Amygdala (tissue), 56 donors: ENCODE measurements at places on chromosomes 5 and 9.

- DNase-seq = no peak
Observed at GRCh38 chr5:165188556-165189175, 1683.2 kb downstream of the MAT2B start.

- no peak for DNase-seq
Observed at GRCh38 chr5:2001300-2001699, 118.6 kb upstream of the IRX4 start.

GRCh38 chr9:85427772-85428171, 314.0 kb downstream of the AGTPBP1 start:
- no peak for DNase-seq

DNA sequence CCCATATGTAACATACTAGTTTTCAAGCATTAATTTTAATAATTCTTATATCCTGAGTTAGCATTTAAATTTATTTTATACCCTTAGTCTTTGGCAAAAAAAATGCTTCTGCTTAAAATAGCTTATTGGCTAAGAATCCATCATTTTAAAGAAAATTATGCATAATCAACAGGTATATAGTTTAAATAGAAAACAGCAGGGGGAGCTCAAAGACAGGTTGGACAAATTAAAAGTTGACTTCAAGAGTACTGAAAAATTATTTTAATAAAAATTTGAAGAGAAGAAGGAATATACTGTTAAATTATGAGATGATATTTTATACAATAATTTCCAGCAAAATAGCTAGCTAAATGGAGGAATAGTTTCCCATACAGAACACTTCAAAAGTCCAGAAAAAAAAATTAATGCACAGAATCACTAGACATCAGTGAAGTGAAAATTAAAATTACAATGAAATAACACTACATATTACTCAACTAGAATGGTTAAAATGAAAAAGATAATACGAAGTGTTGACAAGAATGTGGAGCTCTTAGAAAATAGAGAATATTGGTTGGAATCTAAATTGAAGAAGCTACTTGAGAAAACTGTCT, 387.1 kb downstream of the PDE4D start:
- DNase-seq = no peak

DNA sequence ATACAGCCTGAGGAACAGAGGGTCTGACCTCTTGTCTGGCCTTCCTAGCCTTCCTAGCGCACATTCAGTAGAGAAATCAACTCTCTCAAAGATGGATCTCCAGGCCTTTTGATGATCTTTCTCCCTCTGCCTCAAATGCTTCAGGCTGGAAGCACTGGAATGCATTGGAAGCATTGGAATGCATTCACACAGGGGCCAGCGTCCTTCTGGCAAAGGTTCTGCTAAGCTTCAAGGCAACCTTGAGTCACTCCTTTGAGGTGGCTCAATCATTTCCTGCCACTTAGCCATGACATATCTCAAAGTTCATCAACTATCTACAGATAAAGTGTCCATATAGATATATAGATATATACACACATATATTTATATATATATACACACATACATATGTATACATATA, 42.9 kb downstream of the OR2K2 start:
- no peak for DNase-seq

DNA sequence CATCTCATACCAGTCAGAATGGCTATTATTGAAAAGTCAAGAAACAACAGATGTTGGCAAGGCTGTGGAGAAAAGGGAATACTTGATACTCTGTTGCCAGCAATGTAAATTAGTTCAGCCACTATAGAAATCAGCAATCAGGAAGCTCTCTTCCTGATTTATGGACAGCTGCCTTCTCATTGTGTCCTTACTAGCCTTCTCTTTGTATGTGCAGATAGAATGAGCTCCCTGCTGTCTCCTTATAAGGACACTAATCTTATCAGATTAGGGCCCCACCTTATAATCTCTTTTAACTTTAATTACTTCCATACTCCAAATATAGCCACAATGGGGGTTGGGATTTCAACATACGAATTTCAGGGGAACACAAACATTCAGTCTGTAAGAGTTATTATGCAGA, 38.0 kb downstream of the KCNV2 start:
- no peak for DNase-seq

DNA sequence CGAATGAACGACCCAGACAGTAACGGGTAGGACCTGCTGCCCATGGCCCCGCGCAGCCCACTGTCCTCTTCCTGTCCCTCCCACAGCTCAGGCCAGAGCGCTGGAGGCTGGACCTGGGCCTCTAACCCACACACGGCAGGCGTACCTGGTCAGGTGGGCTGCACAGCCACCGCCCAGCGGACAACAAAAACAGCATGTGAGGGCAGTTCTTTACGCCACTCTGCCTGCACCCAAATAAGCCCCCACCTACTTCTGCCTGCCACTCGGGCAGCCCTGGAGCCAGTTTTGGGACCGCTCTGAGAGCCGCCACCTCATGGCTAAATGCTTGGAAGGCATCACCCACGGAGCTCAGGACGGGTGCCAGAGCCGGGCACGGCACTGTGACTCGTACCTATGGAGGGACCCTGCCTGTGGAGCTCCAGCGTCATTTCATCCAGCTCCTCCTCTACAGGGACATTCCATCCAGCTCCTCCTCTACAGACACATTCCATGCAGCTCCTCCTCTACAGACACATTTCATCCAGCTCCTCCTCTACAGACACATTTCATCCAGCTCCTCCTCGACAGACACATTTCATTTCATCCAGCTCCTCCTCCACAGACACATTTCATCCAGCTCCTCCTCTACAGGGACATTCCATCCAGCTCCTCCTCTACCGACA, 18.9 kb downstream of the CLPTM1L start:
- no peak for DNase-seq

- DNase-seq = no peak
Observed at GRCh38 chr5:61085885-61086284, 76.4 kb downstream of the SMIM15 start.

DNA sequence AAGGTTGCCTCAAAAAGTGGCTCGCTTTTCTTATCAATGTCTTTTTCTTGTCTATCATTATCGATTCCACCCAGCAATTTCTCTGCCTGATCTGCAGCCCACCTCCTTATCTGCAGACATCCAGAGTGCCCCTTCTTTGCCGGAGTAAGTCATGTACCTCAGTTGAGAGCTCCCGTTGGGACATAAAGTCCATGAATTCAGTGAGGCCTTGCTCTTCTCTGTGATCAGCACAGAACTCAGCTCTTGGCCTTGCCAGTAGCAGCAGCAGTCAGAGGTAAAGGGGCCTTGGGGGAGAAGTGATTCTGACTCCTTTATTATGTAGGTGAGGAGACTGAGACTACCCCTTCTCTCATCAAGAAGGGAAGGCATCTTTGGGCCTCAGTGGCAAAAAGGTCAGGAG, 24.9 kb upstream of the DCAF12 start:
- no peak for DNase-seq
